ENCODE measurements at places on chromosomes 4 and X.

DNA sequence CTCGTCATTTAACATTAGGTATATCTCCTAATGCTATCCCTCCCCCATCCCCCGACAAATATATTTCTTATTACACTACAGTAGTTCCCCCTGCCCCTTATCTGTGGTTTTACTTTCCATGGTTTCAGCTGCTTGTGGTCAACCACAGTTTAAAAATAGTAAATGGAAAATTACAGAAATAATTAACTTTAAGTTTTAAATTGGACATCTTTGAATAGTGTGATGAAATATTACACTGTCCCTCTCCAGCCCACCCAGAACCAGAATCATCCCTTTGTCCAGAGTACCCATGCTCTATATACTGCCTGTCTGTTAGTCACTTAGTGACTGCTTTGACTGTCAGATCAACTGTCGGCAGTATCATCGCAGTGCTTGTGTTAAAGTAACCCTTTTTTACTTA is 47.4 kb upstream of the VEGFC start:
- DNase-seq, result no peak

DNA sequence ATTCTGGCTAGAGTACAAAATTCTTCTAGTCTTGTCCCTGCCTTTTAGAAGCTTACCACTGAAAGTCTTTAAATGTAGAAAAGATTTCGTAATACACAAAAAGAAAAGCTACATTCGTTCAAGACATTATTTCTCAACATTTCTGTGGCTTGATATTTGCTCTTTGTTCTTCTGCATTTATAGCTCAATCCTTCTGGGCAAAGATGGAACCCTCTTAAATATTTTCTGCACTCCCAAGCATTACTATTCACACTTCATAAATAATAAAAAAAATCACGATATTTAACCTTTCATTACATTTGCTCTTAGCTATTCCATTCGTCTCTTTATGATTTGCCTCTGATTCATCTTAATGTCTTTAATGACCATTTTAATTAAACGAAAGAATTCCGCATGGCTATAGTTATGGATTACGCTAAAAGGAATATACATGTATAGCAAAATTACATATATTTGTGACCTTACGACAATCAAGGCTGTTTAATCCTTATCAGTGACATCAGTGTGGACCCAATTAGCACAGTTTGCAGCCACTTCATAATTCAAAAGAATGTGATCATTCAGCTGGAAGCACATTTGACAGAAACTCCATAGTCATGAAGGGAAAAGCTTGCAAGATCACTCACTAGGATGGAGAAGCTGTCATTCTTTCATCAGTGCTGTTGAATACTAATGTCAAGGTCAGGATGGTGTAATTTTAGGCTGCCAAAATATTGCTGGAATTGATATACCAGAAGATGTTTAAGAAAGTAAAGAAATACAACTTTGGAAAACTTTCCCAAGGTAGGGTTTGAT is 1075.0 kb upstream of the TENM3 start:
- DNase-seq, result no peak

GRCh38 chrX:111728096-111728495 is 47.1 kb downstream of the ALG13 start:
- no peak for DNase-seq

DNA sequence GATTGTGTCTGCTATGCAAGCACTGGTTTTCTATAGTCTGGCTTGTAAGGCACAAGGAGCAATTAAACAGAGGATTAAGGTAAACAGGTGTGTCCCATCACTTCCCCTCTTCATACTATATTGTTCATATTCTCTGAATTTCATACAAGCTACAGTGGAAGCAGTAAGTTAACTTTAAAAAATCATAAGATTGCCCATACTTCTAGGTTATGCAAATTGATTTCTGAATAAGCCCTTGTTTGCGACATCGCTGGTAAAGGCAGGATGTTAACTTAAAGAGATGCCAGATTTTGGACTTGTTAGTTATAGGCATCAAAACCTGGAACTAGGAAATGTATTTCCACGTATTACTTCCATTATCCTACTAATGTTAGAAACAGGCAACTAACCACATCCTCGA is 1.0 kb upstream of the TMEM131L start:
- no peak for DNase-seq

- DNase-seq, result no peak
Observed at GRCh38 chr4:165198329-165198728, 9.0 kb upstream of the KLHL2 start.

- DNase-seq, result no peak
Observed at GRCh38 chr4:162985131-162985530, 181.6 kb downstream of the NAF1 start.

- DNase-seq, result no peak
Observed at GRCh38 chr4:107888237-107888636, 43.1 kb upstream of the CYP2U1 start.

DNA sequence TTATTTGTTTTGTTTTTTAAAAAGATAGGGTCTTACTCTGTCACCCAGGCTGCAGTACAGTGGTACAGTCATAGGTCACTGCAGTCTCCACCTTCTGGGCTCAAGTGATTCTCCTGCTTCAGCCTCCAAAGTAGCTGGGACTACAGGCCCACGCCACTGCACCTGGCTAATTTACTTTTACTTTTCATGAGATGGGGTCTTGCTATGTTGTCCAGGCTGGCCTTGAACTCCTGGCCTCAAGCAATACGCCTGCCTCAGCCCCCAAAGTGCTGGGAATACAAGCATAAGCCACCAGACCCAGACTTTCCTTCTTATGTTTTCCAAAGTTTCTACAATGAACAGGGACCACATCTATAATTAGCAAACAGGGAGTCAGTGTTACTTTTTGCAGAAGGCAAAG is 37.9 kb upstream of the MXD4 start:
- no peak for DNase-seq

DNA sequence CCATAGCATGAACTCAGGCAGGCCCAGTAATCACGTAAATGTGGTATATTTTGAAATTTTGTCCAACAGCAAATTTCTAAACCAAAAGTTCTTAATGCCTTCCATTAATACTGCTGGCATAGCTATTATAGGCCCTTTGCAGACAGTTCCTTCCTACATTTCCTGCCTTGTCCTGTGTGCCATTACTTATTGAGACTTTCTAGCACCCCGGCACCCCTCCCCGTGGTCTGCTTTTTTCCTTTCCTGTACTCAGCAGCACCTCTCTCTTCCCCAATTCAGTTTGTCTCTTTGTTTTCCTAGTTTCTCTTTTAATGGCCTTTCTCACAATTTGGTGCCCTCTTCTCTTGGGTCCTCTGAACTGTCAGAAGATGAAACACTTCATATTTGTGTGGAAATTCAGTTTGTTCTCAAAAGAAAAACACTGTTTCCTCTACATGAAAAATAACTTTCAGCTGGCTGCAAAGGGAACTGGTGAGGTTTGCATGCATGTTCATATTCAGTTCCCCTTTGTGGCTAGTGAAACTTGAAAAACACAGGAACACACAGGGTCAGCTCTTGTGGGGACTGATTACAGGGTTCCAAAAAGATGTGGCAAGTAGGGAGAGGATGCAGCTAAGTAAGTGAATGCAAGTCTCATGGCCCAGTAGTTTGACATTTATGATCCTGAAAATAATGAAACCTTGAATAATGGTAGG is 17.1 kb downstream of the GPR34 start:
- no peak for DNase-seq

DNA sequence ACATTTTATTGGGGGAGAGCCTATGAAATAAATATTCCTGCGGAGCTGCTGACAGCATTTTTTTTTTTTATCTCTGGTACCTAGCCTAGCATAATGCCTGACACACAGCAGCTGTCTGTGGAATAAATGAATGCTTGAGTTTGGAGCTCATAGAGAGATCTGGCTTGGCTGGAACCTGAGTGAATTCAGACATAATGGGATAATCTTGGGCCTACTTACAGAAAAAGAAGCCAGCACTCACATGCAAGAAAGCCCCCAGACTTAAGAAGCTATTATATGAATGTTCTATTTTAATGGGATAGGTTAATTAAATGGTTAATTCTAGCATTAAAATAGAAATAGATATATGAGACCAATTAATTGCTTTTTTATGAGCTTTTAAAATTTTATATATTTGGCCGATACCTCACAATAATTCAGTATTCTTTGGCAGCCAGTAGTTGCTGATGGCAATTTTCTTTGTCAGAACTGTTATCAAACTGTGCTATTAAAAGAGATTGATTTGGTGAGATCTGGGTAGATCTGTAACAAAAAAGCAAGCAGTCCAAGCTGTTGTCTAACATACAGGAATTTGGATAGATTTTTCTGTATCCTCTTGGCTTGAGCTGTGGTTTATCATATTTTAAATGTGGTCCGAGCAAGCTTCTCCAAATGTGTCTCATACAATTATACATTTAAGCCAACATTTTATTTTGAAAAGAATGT is 654.2 kb downstream of the PCDH7 start:
- DNase-seq, result no peak
